ENCODE measurements at places on chromosomes 5 and 9.

GRCh38 chr9:34540827-34541226 lies 18.0 kb upstream of the ENHO start:
- DNase-seq, result no peak

- DNase-seq, result no peak
Measured at GRCh38 chr9:34496149-34496712, 26.6 kb downstream of the ENHO start.

DNA sequence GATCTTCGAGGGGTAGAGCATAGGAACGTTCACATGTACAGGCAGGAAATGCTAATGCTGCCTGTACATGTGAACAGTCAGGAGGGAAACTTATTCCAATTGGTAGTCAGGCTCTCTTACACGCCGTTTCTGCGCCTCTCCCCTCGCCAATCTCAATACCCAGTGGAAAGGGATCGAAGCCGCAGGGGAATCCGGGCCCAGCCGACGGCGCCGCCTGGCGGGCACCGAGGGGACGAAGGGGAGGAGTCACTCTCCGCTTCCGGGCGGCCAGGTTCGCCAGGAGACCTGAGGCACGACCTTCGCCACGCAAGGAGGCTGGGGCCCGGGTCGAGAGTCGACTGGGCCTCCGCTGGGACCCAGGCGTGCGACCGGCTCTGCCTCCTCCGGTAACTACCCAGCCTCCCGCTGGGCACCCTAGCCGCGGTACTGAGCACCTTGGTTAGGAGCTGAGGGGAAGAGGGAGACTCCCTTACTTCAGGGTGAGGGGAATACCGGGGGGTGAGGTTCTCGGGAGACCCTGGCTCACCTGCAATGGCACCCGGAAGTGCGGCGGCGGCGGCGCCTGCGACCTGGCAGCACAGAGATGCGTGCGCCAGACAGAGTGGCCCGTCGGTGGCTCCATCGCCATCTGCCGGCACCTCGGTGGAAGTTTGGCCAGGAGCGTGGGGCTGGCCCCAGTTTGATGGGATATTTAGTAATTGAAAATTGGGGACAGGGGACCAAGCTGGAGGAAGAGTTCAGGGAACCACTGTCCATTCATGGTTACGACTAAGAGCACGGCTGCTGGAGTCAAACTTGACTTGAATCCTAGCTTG lies at the start of gene PIGO:
Gene PIGO, minus strand, starts transcription at position 557 of the 815 bp plus-strand sequence. CDS start 1,026 bp downstream, outside the sequence.
- DNase-seq, result peak; percentile 80

- DNase-seq, result no peak
Measured at GRCh38 chr9:125433461-125434011, 171.9 kb downstream of the GAPVD1 start.

DNA sequence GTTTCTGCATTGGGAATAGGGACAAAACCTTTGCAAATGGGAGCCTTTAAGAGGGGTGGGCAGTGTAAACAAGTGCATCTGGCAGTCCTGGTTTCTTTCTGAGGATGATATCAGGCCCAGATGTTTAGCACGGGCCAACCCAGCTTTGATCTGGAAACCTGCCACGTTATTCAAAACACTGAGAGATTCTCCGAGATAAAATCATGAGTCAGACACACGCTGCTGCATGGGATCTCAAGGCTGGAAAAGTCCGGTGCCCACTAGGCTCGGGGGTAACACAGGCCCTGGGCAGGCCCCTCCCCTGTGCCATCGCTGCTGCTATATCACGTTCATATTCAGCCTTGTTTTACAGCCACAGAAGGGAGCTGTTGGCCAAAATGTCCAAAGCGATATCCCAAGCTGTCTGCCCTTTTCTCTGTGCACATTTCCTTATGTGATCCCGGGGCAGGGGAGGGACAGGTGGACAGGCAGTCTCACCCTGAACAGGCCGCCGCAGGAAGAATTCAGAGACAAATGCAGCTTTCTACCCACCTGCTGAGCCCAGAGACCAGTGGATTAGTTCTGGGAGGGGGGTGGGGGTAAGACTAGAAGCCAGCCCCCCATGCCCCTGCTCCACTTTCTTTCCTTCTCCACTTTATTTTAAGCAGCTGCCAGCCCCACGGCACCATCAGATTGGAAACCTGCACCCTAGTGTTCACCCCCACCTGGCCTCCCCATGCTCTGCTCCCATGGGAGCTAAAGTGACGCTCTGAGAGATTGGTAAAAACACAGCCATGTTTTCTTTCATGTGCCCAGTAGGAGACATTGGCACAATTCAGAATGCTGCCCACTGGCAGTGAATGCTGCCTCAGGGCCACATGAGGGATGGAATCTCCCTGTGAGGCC lies 63.1 kb downstream of the TMOD1 start:
- DNase-seq, result no peak

DNA sequence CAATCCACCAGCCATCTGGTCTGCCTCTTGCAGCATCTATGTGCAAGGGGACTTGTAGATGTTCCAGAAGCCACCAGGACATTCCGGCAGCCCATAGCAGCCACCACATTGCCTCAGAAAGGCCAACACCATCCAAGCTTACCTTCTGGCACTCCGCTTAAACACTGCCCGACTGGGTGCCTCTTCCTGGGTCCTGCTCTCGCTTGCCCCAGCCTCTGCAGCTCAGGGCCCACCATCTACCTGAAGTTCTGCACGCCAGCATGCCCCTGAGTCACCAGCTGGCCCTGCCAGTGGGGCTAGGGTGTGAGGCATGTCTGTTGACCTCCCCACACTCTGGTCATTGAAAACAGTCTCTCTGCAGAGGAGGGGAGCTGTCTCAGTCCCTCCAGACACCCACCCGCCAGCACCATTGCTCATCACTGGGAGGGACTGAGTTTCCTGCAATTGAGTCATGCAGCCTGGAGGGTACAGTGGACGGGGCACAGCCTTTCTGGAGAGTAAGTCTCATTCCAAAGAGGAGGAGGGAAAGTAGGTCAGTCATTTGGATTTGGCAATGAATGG lies 16.9 kb upstream of the COL5A1 start:
- no peak for DNase-seq

DNA sequence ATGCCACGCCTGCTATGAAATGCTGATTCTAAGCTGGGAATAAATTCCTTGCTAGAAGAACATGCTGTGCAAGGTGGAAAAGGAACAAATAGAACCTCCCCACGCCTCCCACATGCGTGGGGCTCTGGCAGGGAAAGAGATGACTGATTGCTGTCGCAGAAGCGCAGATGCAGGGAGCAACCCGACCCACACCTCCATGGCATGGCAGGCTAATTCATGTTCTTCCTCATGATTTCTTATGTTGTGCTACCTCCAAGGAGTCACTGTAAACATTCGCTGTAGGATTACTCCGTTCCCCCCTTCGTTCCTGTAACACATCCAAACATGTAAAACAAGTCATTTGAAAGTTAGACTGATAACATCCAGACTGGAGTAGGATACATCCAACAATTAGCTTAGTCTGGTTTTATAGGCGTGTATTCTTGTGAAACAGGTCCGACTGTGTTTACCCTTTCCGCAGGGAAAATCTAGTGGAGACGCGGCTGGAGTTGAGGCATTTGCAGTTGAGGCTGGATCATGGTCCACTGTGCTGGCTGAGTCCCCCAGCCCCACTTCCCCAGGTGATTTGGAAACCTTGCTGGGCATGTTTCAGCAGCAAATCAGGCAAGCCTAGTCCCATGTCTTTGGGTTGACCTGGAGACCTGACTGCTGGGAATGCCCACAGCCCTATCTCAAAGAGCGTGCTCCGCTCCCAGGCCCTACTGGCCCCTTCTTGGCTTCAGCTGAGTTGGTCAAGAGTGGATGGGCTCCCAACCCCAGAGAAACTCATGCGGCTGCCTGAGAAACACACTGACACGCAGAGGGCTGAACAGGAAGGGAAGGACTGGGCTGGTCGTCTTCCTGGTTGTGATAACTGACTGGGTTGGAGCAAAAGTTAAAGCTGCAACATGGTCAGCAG lies 24.8 kb upstream of the ANKRD33B start:
- DNase-seq, result no peak

GRCh38 chr9:130433168-130433946 lies 11.4 kb upstream of the ASS1 start:
- DNase-seq, result no peak

DNA sequence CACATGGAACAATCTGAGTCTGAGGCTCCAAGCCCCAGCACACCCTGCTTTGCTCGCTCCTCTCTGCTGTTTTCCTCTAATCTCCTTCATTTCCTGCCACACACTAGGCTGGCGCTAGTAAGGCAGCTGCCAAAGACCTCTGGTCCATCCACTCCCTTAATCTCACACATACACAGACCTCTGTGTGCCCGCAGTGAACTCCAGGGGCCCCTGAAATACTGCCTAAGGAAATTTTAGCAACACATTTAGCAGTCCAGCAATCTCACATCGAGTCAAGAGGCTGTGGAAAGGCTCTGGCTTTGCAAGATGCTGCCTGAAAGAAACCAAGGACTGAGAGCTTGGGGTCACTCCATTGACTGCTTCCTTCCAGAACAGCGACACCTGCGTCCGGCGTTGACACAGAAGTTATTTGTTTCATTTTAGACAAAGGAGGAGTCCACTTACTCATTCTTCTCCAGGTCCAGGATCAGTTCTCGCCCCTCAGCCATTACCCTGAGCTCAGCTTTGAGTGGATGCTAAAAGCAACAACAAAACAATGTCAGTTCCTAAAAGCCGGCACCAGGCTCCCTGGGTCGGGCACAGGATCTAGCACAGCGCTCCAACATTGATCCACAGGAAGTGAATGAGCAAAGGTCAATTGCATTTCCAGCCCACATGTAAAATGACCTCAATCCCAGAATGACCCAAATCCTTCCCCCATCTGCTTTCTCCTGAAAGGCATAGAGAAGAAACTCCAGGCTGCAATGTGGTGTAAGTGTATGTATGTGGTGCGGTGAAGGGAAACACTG lies 11.5 kb downstream of the ADAM19 start:
- DNase-seq, result no peak

DNA sequence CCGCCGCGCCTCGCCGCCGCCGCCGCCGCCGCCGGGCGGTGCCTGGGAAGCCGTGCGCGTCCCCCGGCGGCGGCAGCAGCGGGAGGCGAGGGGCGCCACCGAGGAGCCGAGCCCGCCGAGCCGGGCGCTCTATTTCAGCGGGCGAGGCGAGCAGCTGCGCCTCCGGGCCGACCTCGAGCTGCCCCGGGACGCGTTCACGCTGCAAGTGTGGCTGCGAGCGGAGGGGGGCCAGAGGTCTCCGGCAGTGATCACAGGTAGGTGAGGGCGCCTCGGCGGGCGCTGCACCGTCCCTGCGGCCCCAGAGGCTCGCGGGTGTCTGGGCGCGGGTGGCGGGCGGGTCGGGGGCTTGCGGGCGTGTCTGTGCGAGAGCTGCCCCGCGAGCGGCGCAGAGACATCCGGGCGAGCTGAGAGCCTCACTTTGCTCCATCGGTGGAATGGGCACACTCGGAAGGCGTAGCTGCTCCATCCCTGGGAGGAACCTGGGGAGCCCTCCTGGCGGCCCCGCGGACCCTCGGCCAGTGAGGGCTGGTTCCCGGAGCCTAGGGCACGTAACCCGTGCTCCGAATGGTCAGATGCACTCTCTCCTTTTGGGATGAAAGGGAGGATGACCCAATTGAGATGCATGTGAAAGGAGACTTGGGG lies 864 bp downstream of the PAPPA start:
- no peak for DNase-seq

GRCh38 chr5:13187186-13187585 lies 757.3 kb downstream of the DNAH5 start:
- DNase-seq, result no peak

GRCh38 chr5:100273846-100274580 lies 261.2 kb upstream of the FAM174A start:
- no peak for DNase-seq

GRCh38 chr9:109742776-109743348 lies 37.1 kb upstream of the PALM2AKAP2 start:
- DNase-seq, result no peak

DNA sequence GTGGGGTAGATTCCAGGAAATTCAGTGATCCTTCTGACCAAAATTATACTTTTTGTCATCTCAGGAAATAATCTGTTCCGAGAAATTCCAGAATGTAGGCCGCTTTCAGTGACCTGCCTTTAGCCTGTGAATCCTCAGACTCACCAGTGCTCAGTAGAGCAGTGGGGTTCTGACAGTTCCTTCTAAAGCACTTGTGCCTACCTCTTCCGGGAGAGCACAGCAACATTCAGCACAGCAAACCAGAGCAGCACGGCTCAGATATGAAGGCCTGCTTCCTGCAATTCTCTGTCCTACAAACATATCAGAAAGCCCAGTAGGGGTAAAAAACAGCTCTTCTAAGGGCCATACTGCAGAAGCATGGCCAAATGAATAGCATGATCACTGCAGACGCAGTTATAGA lies 15.0 kb downstream of the FANCC start:
- DNase-seq, result no peak

GRCh38 chr9:73643379-73644013 lies 491.8 kb downstream of the ANXA1 start:
- DNase-seq, result no peak

All from stimulated activated CD8-positive, alpha-beta memory T cell treated with anti-CD3 and anti-CD28 coated beads, Interleukin-2, amount 100 ng/mL, for 1 hour (primary cell).